KG1 (cell line): ENCODE measurements at places on chromosomes 7 and 10.

DNA sequence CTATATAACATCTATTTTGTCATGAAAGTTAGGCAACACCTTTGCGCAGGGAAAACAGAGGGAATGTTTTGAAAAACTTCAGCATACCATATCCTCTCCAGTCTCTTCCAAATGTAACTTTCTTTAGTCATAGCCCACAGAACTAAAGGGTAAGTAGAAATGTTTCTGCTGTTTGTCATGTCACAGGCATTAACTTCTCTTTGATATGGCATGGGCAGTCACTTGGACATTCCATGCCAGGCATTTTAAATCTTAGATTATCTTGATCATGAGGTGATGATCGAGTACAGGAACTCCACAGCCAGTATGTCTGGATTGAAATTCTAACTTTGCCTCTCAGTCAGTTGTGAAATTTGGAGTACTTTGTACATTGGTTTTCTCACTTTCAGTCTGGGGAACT, 27.5 kb upstream of the ETV1 start:
- no peak for DNase-seq

GRCh38 chr10:110897184-110897583, 21.8 kb downstream of the BBIP1 start:
- DNase-seq: no peak

DNA sequence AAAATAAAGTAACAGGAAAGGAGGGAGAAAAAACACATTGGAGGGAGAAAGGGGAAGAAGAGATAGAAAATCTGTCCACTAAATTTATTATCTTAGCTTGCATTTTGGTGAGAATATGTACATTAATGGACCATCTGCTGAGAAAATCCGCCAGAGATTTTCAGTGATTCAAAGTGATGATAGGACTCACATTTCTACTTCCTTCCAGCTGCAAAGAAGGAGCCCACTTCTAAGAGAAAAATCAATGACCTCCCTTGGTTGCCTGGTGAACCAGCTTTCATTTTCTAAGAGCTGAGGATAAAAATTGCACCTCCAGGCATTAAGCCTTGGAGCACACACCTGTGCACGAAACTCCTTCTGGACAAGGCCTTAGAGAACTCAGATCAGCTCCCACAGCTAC, 404.3 kb downstream of the SFMBT2 start:
- DNase-seq: no peak

DNA sequence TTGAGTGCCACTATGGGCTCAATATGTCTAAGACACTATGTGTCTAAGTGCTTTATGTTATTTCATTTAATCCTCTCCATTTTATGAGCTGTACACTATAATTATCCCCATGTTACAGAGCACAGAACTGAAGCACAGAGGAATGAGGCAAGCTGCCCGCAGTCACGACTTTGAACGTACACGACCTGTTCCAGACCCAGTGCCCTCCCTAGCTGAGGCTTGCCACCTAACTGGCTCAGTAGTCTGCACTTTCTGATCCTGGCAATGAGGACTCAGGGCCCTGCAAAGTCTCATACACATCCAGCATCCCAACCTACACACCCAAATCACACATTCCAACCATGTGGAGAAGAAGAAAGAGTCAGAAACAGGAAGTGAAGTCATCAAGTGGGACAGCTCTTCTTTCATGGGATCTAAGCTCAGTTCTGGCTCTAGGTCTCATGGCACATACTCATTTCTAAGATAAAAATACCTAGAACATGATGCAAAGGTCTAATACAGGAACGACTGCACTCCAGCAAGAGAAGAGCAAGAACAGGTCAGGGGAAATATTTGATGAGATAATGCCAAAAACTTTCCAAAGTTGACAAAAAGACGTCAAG, 42.4 kb upstream of the DDC start:
- no peak for DNase-seq

GRCh38 chr10:50152792-50153272, 85.1 kb downstream of the WASHC2A start:
- no peak for DNase-seq

- DNase-seq: no peak
Measured at GRCh38 chr7:116166156-116166555, 44.2 kb upstream of the TES start.
